ENCODE measurements at places on chromosomes 12 and 14.

DNA sequence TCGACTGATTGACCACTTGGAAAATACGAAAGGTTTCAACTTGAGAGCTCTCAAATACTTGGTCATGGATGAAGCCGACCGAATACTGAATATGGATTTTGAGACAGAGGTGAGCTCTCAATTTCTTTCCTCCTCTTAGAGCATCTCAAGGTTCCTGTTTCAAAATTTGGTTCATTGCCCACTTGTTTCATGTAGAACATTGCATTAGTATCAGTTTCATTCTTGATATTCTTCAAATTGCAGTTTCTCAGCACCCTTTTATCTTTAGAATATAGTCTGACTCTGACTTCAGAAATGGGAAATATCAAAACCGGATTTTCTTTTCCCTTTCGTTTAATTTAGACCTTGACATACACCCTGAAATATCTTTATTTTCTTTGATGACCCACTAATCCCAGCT is 8.8 kb downstream of the DDX47 start:
- no peak for DNase-seq

GRCh38 chr14:90421001-90421631 is 24.3 kb downstream of the CALM1 start:
- DNase-seq = no peak

- no peak for DNase-seq
Observed at GRCh38 chr14:99194136-99194535, 77.9 kb downstream of the BCL11B start.

DNA sequence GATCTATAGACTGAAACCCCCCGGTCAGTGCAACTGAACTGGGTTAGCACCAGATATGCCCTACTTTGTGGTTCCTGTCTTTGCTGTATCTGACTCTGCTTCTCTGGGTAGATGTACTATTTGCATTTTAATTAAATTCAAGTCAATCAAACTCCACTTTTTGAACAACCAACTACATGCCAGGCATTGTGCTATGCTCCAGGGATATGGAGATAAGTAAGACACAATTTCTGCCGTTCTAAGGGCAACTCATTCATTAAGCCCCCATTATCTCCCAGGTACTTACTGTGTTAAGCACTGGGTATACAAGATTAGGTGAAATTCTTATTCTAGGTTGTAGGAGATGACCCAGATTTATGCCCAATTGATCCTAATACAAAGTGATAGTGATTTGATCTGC is 62.7 kb upstream of the JDP2 start:
- DNase-seq = no peak

DNA sequence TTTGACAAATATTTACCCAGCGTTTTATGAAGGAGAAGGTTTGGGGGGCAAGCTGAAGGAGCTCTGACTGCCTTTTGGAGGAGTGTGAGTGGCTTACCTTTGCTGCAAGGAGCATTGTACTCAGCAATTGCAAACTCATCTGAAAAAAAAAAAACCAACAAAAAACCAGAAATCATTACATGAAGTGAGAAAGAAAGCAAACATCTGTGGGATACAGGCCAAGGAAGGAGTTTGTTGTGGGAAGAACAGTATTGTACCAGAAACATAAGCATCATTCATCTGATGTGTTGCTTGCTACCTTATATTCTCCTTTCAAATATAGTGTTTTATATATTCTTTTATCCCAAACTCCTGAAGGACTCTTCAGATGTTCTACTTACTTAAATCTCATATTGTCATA is 47.6 kb downstream of the A2M start:
- DNase-seq = no peak

GRCh38 chr14:38070061-38070588 is 137.6 kb upstream of the SSTR1 start:
- no peak for DNase-seq
